ENCODE measurements at places on chromosomes 7 and 10.

- ATAC-seq, result no peak
Observed at GRCh38 chr7:100369105-100369504, 4.2 kb upstream of the PILRA start.

- no peak for ATAC-seq
Observed at GRCh38 chr10:58993480-58994221, 182.8 kb upstream of the PHYHIPL start.

DNA sequence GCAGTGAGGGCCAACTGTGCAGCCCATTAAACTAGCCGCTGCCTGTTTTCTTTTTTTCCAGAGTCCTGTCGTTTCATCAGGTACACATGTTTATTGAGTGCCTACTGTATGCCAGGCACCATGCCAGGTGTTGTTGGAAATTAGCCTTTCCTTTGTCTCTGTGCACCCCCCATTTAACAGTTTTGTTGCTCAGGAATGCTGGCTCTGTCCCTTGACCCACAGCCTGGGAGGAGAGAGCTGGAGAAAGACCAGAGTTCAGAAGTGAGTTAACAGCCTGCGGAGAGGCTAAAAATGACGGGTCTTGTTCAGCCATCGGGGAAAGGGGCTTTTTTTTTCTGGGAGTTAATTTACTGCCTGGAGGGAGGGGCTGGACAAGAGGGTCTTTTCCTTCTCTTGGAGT lies 1.3 kb downstream of the LRMDA start:
- ATAC-seq, result no peak

- ATAC-seq, result no peak
Observed at GRCh38 chr7:36650320-36650719, 74.0 kb downstream of the AOAH start.

GRCh38 chr7:40604601-40605438 lies 470.0 kb downstream of the SUGCT start:
- peak; percentile 64 for ATAC-seq

- no peak for ATAC-seq
Observed at GRCh38 chr10:6978187-6978627, 398.1 kb upstream of the PRKCQ start.

GRCh38 chr10:45602082-45602730 lies 70.4 kb downstream of the ZFAND4 start:
- ATAC-seq, result no peak

GRCh38 chr10:102546606-102547320 lies 43.0 kb downstream of the SUFU start:
- peak; percentile 88 for ATAC-seq

DNA sequence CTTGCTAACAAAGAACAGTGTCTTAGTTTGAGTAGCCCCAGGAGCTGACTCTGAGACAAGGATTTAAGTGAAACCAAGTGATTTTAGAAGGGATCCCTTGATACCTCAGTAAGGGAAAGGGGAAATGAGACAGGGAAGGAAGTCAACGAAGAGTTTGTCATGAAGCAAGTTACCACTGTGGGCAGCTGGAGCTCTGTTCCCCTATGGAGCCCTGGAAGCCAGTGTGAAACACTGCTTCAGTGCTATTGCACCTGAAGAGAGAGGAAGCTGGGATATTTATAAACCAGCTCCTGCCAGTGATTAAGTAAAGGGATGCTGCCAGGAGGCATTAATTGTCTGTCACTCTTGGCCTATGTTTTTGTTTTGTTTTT lies 58.9 kb upstream of the WAPL start:
- ATAC-seq, result no peak
